ENCODE measurements at places on chromosomes 7 and 10.
A peak's percentile ranks its signal among the peaks of the same experiment; 100 is the strongest.

DNA sequence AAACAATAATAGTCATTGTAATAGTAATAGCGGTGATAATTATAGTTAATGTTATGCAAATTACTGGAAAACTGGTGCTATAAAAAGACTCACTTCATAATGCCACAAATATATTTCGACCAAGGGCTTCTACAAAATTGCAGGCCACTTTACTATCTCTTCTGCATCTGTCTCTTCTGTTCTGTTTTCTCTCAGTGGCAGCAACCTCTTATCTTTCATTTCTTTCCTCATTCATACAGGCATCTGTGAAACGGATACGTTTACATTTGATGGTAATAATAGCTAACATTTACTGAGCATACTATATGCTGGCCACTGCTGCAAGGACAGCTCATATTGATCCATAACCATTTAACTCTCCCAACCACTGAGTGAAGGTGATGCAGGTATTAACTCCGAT is 537.4 kb upstream of the PFKP start:
- no peak for DNase-seq

DNA sequence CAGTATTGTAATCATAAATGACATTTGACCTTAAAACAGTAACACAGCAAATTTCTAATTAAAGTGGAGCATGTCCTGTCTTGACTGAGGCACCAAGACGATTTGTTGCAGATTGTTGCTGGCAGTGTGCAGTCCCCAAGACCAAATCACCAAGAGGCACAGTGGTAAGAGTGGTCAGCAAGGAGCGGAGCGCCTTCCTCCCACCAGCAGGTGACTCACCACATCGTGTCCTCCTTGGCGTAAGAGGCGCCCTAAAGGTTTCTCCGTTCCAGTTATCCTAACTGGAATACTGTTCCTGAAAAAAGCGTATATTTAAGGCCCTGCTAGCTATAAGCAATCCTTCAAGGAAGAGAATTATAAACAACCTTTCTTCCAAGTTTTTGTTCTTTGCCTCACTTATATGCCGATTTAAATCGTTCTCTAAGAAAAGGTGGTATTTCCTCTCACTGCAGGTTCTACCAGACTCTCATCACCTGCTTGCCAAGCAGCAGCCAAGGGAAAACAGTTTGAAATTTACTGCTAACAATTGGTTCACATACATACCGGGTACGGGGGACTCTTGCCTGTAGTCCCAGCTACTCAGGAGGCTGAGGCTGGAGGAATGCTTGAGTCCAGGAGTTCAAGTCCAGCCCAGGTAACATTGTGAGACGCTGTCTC is 10.7 kb upstream of the REPIN1 start:
- no peak for DNase-seq

DNA sequence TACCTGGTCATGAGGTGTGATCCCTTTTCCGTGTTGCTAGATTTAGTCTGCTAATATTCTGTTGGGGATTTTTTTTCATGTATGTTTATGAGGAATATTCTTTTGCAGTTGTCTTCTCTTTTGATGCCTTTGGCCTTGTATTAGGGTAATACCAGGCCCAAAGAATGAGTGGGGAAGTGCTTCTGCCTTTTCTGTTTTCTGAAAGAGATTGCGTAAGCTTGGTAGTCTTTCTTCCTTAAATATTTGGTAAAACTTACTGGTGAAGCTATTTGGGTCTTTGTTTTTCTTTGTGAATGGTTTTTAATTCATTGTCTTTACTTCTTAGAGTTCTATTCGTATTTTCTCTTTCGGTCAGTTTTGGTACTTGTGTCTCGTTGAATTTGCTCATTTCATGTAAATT is 51.1 kb downstream of the SHH start:
- DNase-seq = no peak

- DNase-seq = no peak
These were observed 165.2 kb downstream of the HERPUD2 start for GRCh38 chr7:35529713-35530112.

- DNase-seq = no peak
These were observed 324.9 kb downstream of the AGMO start for GRCh38 chr7:15236952-15237351.

DNA sequence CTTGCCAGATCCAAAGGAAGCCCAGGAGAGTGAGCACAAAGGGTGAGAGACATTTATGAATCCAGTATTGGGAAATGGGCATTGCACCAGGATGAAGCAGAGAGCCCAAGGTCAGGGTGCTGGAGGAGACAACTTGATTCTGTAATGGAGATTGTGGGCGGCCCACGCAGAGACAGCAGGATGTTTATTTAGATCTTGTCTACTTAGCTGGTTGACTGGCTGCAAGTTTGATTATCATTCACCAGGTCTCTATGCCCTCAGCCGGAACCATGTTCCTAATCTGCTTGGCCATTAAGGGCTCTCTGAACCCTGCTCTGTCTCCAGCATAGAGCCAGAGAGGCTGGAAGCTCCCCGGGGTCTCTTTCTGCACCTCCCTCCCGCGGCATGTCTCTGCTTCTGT is 188.7 kb downstream of the PLXNA4 start:
- no peak for DNase-seq

- no peak for DNase-seq
These were observed 19.2 kb downstream of the MMRN2 start for GRCh38 chr10:86938260-86938659.

DNA sequence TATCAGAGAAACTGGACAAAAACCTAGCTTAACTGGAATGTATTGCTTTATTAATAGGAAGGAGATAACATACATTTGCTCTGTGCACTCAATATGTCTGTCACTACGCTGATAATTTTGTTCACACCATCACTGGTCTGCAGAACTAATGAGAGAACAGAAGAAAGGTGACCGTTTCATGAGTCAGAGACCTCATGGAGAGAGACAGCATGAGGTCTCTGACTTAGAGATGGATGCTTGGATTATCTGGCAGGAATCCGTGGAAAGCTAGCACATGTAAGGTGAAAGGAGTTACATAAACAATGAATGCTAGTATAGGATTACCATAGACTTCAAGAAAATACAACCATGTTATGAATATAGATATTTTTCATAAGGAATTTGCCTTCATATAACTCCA is 947.3 kb downstream of the IPMK start:
- no peak for DNase-seq

DNA sequence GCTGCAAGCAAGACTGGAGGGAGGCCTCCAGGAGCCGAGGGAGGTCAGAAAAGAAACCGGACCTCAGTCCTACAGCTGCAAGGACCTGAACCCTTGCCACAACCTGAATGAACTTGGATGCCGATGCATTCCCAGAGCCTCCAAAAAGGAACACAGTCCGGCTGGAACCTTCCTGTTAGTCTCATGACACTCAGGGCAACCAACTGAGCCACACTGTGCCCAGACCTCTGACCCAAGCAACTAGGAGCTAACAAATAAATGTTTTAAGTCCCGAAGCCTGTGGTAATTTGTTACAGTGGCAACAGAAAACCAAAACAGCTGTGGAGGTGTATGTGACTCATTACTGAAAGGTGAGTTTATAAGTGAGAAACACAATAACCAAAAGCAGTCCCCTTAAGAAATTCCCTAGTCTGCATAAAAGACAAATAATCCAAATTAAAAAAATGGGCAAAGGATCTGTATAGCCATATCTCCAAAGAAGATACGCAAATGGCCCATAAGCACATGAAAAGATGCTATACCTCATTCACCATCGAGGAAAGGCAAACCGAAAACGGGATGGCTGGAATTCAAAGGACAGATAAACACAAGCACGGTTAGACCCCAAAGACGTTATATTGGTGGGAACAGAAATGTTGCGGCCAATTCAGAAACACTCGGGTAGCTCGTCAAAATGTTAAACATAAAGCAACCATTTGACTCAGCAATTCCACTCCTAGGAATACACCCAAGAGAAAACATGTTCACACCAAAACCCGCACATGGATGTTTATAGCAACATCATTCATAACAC is 24.8 kb downstream of the GNA12 start:
- DNase-seq = no peak

GRCh38 chr10:80429521-80429973 is 21.2 kb downstream of the PRXL2A start:
- DNase-seq = no peak

DNA sequence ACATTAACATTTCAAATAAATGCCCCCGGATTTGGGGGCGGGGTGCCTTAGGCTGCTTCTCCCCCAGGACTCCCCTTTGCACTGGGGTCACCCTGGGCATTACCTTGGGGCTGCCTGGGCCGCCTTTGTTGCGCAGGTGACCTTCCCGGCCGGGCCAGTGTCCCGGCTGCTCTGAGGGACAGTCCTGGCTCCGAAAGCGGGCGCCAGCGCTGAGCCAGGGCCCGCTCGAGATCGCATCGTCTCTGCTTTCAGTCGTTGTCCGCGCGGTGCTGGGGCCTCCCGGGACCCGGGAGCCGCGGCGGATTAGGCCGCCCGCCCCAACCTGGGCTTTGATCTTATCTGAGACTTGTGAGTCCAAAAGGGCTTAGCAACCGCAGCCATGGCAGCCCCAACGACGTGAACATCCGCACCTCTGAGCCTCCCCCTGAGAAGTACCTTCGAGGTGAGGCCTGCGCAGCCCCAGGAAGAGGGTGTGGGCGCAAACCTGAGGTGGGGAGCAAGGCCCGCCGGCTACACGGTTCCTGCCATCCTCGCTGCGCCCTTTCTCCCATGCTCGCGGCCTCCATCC is 14.8 kb upstream of the WAPL start:
- no peak for DNase-seq

GRCh38 chr10:50260791-50261281 is 9.5 kb upstream of the ASAH2 start:
- DNase-seq = no peak

DNA sequence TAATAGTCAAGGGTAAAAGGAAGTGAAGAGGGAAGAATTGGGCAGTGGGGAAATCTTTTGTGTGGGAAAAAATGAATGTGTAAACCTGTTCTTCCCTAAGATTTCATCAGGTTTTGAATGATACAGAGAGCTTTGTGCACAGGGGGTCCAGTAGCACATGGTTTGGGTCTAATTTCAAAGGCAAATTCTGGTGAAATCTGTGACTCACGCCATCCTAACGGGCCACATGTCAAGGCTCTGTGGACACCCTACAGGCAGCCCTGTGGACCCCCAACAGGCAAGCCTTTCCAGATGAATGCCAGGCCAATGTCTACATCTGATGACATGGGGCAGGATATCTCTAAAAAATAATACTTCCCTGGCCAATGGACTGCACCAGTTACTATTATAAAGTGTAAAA is 309.8 kb downstream of the PARD3 start:
- DNase-seq = no peak

- DNase-seq = no peak
These were observed 193.0 kb upstream of the KMT2E start for GRCh38 chr7:104820836-104821535.

DNA sequence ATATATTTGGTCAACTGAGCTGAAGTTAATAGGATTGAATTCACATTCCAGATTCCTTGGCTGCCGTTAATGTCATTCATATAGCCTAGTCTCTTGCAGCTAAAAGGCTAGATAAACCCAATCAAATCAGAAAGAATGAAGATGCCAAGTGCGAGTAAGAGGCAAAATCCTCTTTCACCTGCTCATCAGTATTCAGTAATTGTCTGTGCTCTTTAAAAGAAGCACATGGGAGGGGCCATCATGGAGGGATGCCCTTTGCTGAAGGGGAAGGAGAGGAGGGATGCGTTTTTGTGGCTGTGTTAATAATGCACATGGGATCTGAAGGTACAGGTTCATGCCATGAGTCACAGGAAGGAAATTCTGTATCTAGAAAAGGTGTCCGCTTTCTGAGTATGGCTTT is 232.2 kb downstream of the TMEM178B start:
- DNase-seq = no peak

DNA sequence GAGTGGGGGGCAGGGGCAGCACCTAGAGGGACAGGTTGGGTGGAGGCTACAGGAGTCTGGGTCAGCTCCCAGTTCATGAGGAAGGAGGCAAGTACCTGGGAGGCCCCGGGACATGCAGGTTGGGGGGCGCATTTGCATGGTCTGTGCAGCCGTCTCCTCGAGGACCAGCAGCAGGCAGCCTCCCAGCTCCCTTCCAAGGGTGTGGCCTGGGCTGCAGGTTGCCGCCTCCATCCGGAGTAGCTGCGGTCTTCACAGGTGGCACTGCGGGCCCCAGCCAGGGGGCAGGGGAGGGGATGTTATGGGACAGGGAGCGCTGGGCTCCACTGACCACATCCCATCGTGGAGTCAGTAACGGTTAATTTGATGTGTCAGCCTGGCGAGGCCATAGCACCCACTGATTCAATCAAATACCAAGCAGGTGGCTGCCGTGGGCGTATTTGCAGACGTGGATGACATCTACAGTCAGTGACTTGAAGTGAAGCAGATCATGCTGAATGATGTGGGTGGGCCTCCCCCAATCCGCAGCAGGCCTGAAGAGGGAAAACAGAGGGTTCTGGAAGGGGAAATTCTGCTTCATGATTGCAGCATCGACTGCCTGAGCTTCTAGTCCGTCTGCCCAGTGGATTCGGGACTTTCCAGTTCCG is 81.6 kb downstream of the PRKAG2 start:
- DNase-seq = no peak

- no peak for DNase-seq
These were observed 54.5 kb downstream of the PIP4K2A start for GRCh38 chr10:22659866-22660265.

DNA sequence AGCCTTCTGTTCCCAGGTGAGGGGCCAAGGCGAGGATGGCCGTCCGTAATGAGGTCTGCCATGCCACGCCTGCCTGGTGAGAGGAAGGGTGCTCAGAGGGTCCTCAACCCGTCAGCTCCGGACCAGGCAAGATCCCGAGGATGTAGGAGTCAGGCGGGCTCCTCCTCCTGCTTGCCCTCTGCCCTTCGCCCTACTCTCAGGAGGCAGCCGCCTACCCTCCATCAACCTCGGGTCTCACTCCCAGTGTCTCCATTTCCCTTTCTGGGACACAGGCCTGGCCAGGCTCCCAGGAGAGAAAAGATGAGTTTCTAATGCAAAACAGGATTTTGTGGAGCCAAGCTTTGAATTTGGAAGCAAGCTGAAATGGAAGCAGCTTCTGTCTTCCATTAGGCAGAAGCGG is 184.0 kb downstream of the PTPN20 start:
- no peak for DNase-seq

DNA sequence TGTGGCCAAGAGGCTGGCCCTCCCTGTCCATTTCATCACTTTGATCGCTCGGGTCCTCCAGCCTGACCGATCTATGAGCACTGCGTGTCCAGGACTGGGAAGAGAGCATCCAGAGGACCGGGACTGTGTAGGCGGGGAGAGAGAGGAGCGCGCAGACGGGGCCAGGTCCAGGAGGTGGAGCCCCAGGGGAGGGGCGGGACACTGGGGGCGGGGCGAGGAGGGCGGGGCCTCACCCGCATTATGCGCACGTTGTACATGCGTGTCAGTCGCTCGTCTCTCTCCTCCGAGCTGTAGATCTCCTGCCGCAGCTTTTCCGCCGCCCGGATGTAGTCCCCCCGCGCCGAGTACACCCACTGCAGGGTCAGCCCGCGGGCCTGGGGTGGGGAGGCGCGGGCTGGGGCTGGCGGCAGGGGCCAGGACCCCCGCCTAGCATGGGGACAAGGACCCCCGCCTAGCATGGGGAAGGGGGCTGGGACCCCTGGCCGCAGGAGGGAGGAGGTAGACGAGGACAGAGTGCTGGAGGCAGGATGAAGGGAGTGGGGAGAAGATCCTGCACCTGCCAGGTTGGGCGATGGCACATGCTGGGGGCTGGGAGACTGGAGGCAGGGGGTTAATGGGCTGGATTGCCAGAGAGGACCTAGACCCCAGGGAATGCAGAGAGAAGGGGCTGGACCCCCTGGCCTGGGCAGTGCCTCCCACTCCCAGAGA is 14.3 kb downstream of the MOSPD3 start:
- DNase-seq = peak; percentile 75
